ENCODE measurements at places on chromosomes 4 and X.

DNA sequence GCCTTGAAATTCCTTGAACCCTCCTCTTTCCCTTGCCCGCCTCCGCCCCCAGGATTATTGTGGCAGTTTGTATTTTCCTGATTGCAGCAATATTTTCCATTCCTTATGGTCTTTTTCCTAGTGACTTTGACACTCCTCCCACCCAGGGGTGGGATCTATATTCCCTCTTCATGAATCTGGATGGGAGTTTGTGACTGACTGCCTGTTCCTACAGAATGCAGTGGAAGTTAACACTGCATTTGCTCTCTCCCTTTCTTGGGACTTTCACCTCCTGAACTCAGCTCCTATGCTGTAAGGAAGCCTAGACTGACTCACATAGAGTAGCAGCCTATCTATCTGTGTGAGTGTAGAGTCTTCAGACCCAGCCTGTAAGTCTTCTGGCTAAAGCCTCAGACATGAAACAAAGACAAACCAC lies 2.2 kb downstream of the FUNDC2 start:
- DNase-seq = no peak

DNA sequence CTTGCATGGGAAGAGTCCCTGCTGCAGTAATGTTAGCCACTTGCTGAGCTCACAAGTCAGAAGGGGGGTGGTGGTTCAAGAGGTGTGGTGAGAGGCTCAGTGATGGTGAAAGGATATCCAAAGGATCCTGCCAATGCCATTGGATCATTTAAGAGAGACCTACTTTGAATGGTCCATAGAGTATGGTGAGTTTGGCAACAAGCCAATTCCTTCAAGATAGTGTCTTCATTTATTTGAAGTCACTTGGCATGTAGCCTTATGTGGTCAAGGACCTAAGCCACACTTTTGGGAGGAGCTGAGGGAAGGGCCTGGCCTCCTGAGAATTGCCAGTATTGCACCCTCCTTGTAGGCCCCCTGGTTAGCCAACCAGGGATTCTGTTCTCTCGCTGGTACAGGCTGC lies 87.9 kb downstream of the TSPAN7 start:
- no peak for DNase-seq

GRCh38 chr4:139295942-139296299 lies 5.4 kb upstream of the NAA15 start:
- DNase-seq = no peak

DNA sequence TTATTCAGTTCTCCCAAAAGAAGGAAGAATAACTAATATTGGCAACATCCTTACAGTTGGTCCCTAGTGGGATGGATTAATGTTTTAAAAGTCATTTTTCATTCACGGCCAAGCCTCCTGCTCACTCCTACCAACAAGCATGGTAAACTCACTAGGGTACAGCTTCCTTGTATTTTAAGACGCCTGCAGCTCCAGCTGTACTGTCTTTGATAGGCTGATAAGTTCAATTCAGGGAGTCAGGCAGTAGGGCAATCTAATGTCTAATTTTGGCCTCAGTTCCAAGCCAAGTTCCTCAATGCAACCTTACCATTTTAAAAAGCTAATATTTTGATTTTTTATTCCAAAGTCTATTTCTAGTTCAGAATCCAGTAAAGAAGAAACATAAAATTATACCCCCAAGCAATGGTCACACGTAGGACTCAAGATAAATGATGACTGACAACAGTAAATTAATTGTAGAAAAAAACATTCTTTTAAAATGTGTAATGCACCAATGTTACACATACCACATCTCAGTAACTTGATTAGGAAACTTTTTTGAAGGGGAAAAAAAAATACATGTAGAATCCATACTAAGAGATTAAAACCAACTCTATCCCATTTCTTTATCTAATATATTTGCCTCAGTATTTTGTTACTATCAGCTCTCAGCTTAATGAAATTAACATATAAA lies 9.3 kb downstream of the LCORL start:
- DNase-seq = no peak

- DNase-seq = no peak
These were observed 191.0 kb downstream of the CCSER1 start for GRCh38 chr4:90318193-90318592.
